GM23338 (cell line): ENCODE measurements at places on chromosomes 11 and 22.

DNA sequence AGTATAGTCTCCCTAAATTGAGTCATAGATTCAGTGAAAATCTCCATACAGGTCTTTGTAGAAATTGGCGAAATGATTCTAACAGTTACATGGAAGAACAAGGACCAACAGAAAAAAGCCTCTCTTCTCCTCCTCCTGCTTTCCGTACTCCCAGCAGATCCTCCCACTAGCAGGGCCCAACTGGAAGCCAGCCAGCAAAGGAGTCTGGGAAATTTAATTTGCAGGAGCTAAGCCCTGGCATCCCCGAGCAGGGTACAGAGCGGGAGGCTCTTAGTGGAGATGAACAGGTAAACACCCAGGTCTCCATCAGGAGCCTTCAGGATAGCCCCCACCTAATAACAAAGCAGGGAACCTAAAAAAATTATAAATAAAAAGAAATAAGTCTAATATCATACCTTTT is 1473.8 kb downstream of the TBC1D22A start:
- DNase-seq, result no peak

DNA sequence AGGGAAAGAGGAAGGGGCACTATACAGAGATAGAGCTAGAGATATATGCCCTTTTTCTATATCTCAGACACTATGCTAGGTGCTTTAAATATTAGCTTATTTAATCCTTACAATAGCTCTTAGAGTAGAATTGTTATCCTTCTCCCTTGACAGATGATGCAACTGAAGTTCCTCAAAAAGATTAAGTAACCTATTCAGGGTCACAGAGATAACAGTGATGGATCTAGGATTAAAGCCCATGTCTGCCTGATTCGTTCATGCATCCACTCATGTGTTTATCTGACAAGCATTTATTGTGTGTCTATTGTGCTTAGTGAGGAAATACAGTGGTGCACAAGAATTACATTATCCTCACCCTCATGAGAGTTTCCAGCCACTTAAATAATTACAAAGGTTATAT is 8.7 kb downstream of the CCDC83 start:
- no peak for DNase-seq

DNA sequence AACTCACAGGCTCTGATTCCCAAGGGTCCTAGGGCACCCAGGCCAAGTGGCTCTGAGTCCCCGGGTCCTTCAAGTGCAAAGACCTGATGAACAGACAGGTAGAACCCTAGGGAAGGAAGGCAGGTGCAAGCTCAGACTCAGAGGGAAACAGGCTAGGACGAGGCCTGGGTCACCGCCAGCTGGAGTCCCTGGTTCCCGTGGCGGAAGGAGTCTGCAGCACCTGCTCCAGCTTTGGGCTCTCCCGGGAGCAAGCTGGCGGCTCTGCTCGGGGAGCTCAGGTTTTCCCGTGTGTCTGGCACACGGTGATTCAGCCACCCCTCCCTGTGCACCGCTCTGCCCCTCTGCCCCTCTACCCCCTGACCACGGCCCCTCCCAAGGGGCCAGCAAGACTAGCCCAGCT is 59.8 kb downstream of the WNT7B start:
- DNase-seq, result no peak

GRCh38 chr11:111097191-111097590 is 148.3 kb upstream of the POU2AF2 start:
- DNase-seq, result peak; percentile 56

- DNase-seq, result no peak
These were observed 19.3 kb upstream of the CD5 start for GRCh38 chr11:61082931-61083531.

- DNase-seq, result no peak
These were observed 154.8 kb downstream of the ENTHD1 start for GRCh38 chr22:39738746-39739145.

DNA sequence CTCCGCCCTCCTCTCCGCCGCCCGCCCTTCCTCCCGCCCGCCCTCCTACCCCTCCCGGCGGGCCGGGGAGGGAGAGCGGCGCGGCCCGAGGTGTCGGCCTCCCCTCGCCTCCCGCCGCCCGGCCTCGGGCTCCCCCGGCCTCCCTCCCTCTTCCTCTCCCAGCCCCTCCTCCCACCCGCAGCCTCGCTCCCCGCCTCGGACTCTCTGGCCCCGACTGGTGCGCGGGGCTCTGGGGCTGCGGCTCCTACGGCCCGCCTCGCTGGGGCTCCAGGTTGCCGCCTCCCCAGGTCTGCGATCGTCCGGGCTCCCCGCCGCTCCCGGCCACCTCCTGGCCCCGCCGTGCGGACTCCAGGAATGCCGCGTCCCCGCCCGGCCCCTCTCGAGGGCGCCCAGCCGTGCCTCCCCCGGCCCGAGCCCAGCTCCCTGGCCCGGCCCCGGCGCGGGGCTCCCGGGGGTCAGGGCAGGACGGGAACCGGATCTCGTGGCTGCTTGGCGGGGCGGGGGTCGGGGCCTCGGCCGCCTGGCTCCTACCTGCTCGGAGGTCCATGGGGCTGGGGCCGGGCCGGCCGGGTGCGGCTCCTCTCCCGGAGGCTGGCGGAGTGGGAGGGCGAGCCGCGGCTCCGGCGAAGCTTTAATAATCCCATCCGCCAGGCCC is at the start of gene CLCF1:
Gene CLCF1 (minus strand): TSS at position 606 of the 655 bp plus-strand sequence. CDS start 59 bp downstream, at position 547.
- DNase-seq, result peak; percentile 83

DNA sequence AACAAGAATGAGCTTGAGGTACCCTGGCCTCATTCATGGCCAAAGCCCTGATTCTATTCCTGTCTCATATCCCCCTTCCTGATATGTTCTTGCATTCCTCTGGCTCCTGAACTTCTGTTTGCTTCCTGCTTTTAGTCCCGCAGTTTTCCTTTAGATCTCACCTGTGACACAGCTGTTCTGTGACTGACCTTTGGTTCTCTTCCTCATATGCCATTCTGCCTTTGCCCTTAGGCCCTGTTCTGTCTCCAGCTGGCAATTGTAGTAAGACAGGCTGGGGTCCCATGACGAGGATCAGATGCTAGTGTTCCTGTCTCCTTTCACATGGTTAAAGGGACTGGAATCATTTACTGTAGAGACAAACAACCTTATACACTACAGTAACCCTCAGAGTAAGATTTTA is 59.0 kb upstream of the PDE3B start:
- DNase-seq, result no peak

DNA sequence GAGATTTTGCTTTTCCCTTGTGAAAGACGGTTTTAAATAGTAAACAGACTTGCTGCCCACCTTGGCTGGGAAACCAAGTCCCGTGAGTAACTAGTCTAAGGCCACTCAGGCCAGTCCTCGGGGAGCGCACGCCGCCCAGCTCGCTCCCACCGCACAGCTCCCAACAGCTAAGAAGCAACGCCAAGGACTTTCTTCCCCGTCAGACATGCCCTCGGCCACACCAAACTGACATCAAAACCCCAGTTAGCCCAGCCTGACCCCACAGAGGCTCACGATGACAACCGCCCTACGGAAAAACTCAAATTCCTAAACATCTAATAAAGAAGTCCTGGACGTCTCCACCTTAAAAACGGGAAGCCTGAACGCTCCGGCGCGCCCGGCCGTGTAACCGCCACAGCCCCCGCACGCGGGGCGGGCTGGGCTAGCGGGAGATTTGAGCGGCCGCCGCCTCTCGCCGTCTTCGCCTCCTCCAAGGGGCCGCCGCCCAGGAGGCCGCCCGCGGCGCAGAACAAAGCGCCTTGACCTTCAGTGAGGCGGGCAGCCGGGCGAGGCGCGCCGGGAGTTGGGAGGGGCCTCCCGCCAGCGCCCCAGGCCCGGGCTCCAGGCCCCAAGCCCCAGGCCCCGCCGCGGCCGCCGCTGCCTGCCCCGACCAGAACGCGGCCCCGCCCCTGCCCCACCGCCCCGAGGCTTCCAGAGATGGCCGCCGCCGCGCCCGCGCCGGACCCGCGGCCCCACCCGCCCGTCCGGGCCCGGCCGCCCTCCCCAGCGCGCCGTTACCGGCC is 486 bp downstream of the NAP1L4 start:
- peak; percentile 78 for DNase-seq

GRCh38 chr11:129720994-129721393 is 94.7 kb upstream of the TMEM45B start:
- DNase-seq, result no peak

DNA sequence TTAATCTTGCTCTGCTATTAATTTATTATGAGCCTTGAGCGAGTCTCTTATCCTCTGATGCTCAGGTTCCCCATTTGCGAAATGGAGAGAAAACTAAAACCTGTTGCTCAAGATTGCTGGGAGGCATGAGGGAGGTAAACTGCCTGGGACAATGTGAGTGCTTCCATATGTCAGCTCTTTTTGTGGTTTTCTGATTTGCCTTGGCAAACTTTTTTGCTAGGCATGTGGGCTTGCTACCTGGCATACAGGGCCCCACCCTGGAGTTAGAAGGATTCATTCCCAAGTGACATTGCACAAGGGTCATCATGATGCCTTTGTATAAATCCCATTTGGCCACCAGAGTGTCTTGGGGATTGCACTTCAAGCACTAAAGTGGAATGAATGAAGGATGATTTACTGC is 22.4 kb downstream of the TSPAN18 start:
- DNase-seq, result no peak
